ENCODE measurements at places on chromosomes 2 and 18.
A peak's percentile ranks its signal among the peaks of the same experiment; 100 is the strongest.

- no peak for DNase-seq
Measured at GRCh38 chr18:72720116-72720515, 147.7 kb downstream of the NETO1 start.

GRCh38 chr2:173175222-173175621 is 99.6 kb downstream of the MAP3K20 start:
- DNase-seq: no peak

DNA sequence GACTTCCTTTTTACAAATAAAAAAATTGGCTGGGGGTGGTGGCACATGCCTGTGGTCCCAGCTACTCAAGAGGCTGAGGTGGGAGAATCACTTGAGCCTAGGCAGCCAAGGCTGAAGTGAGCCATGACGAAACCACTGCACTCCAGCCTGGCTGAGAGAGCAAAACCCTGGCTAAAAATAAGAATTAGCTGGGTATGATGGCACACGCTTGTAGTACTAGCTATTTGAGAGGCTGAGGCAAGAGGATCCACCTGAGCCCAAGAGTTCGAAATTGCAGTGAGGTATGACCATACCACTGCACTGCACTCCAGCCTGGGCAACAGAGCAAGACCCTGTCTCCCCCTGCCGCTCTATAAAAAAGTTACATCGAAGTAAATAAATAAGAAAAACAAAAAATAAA is 33.7 kb downstream of the GFPT1 start:
- no peak for DNase-seq

- peak; percentile 82 for DNase-seq
Measured at GRCh38 chr2:133993160-133993559, 260.7 kb upstream of the MGAT5 start.

- no peak for DNase-seq
Measured at GRCh38 chr2:205929246-205929942, 156.6 kb downstream of the INO80D start.

DNA sequence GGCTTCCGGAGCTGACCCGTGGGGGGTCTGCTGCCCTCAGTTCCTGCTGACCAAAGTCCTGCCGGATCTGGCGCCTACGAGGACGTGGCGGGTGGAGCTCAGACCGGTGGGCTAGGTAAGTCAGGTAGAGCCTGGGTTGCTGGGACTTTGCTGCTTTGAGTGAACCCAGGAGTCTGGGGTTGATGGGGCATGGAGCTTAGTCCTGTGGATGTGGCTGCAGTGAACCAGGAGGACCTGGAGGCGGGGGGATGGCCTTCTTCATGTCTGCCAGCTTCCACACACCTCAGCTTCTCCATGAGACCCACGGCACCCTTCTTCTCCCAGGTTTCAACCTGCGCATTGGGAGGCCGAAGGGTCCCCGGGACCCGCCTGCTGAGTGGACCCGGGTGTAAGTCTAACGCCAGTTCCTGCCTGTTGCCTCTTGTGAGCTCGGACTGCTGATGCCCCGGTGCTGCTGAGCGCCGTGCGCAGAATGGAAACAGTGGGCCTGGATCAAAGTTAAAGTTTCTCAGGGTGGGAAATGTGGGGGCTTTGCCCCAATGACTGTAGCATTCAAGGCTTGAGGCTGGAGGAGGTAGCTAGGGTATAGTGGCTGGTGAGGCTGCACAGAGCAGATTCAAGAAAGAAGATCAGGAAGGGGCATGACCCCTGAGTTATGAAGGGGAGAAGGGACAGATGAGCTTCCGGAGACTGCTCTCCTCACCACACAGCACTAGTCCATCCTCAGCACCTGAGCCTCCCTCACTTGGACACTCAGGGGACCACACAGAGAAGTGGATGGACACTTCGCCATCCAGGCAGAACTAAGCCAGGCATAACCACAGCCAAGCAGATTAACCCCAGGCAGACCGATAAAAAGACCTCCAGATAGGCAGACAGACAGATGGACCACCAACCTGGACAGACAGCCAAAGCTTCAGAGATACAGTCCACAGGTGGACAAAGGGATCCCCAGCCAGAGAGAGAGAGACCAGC is 17.3 kb downstream of the PTPN18 start:
- no peak for DNase-seq

DNA sequence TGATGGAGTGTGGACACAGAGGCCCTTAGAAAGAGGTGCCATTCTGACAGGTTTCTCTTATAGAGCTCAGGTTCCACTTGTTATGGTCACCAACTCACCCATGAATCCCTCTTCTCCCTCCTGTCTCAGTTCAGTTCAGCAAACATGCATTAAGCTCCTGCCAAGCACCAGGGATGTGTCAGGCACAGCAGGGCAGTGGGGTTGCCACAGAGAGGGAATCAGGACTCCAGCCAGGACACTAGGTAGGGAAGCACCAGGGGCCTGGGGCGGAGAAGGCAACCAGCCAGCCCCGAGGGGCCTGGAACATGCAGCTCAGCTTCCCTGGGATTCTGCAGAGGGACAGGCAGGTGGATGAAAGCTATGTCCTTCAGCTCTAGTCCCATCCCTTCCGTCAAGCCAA is 44.6 kb downstream of the TOGARAM2 start:
- no peak for DNase-seq

DNA sequence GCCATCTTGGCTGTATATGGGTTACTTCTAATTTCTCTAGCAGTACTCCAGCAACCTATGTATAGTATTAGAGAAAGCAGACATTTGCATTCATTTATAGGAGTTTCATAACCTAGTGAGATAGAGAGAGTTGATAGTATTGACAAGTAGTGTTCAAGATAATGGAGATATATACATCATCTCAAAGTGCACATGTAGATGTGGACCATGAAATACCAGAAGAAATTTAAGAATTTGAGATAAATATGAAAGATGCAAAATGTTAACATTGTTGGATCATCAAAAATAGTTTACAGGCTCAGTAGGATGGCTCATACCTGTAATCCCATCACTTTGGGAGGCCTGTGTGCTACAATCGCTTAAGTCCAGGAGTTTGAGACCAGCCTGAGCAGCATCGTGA is 243.0 kb downstream of the MBD5 start:
- no peak for DNase-seq

DNA sequence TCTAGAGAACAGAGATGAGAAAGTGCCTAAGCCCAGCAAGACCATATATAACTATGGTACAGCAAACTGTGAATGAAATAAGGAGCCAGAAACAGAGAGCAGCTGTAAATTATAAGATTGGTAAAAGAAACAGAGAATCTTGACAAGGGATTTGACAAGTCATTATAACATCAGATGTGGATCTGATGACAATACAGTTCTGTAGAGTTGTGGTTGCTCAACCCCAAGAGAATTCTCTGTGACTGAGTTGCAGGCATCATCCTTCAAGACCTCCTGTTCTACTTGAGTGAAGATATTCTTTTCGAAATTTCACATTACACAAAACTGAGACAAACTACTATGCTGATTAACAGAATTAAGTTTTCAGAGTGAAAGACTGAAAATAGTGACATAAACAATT is 343.1 kb upstream of the SLC39A10 start:
- DNase-seq: no peak

DNA sequence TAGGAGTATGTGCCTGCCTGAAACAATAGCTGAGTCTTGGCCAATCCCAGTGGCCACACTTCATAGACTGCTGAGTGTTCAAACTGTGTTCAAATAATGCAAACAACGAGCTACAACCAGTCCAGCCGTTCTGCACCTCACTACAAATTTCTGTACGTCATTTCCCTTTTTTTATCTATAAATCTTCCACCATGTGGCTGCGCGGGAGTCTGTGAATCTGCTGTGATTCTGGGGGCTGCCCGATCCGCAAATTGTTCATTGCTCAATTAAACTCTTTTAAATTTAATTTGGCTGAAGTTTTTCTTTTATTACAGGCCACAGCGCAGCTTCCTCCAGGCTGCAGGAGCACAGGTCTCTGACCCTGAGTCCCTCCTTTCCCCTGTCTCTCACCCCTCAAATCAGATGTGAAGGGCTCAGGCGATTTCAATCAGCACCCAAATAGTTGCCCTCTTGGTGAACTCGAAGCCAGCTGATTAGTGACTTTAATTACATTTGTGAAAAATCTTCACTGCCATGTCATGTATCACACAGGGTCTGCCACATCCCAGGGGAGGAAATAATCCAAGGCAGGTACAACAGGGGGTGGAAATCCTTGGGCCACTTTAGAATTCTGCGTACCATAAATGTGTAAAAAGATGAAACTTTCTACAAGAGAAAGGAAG is 145.6 kb downstream of the NDUFA10 start:
- no peak for DNase-seq

GRCh38 chr2:166449439-166449838 is 44.6 kb downstream of the SCN7A start:
- DNase-seq: no peak

DNA sequence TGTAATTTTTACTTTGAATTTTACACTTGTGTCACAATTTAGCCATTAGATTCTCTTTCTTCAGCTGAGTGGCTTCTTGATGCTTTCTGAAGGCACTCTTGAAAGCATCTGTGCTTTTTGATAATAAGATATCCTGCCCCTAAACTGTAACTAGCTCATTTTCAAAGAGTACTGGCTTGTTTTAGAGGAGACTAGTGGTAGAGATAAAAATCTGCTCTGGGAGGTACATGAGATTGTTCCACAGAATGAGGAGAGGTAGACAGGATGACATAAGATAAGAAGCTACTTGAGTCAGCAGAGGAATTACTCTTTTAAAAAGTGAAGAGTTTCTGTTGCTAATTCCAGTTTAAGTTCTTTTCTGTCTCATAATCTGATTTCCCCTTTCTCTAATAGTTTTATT is 10.6 kb downstream of the PLEKHB2 start:
- no peak for DNase-seq

DNA sequence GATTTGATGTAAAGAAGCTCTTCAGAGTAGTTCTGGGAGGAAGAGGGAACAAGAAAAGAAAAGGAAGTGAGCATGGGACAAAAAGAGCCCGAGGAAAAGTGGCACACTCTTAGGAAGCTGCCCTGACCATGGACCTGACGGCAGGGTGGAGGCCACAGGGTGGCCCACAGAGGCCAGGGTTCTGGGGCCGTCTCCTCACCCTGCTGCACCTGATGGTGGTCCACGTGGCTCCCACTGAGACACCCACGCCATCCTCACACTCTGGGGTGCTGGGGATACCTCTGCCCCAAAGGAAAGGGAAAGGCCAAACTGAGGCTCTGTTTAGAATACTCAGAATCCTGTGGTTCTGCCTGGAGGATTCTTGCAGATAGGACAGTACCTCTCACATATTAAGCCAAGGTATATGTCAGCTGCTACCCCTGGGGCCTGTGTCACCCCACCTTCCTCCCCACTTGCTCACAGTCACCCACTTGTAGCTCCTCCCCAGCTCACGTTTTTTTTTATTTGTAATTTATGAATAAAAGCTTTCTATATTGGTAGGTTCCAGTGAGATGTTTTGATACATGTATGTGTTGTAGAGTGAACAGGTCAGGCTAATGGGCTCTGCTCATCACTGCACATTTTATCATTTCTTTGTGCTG is 171.1 kb downstream of the LDLRAD4 start:
- no peak for DNase-seq

GRCh38 chr2:158049129-158049855 is 52.4 kb upstream of the UPP2 start:
- DNase-seq: no peak

- no peak for DNase-seq
Measured at GRCh38 chr2:226906163-226906693, 70.4 kb downstream of the RHBDD1 start.

GRCh38 chr2:224837066-224837465 is 120.9 kb upstream of the CCDC195 start:
- no peak for DNase-seq

- DNase-seq: no peak
Measured at GRCh38 chr2:54048117-54048785, 67.2 kb upstream of the ACYP2 start.

DNA sequence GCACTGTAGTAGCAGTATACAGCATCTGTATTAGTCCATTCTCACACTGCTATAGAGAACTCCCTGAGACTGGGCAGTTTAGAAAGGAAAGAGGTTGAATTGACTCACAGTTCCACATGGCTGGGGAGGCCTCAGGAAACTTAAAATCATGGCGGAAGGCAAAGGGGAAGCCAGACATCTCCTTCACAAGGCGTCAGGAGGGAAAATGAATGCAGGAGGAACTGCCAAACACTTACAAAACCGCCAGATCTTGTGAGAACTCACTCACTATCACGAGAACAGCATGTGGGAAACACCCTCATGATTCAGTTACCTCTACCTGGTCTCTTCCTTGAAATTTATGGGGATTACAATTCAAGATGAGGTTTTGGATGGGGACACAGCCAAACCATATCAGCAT is 25.4 kb downstream of the MAP4K4 start:
- no peak for DNase-seq

DNA sequence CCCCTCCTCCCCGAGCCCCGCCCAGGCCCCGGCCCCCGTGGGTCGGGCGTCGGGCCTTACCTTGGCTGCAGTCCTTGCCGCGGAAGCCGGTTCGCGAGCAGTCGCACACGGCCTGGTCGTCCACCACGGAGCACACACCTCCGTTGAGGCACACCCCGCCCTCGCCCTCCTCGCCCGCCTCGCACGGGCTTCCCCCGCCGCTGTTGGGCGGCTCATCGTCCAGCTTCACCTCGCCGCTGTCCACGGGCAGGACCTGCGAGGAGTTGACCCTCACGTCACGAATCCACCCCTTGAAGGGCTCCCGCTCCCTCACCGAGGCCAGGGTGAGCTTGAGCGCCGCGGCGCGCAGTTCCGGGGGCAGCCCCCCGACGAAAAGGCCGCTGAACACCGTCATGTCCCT is 4.5 kb downstream of the NRXN1 start:
- no peak for DNase-seq

GRCh38 chr2:96907115-96908041 is 37.5 kb upstream of the SEMA4C start:
- DNase-seq: peak; percentile 2

DNA sequence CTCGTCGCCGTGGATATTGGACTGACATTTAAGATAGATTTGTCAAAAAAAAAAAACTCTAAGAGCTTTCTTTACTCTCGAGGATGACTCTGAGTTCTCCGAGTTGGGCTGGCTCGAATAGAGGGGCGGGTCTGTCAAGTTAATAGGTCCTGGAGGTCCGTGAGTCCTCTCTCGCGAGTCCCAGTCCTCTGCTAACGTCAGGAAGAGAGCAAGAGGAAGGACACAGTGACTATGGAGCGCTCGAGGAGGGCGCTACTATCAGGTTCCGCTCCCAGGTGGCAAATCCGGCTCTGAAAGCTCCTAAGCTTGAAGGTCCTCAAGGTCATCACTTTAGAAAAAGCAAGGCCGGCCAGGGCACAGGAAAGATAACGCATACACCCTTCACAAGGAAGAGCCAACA is 404 bp upstream of the AKAIN1 start:
- DNase-seq: no peak

- DNase-seq: no peak
Measured at GRCh38 chr2:214489181-214489580, 78.3 kb downstream of the VWC2L start.
